ENCODE measurements at places on chromosomes 13 and 19.

- no peak for DNase-seq
Observed at GRCh38 chr19:11856596-11857250, 8.2 kb downstream of the ZNF439 start.

- no peak for DNase-seq
Observed at GRCh38 chr19:33388231-33388724, 14.8 kb downstream of the CEBPG start.

DNA sequence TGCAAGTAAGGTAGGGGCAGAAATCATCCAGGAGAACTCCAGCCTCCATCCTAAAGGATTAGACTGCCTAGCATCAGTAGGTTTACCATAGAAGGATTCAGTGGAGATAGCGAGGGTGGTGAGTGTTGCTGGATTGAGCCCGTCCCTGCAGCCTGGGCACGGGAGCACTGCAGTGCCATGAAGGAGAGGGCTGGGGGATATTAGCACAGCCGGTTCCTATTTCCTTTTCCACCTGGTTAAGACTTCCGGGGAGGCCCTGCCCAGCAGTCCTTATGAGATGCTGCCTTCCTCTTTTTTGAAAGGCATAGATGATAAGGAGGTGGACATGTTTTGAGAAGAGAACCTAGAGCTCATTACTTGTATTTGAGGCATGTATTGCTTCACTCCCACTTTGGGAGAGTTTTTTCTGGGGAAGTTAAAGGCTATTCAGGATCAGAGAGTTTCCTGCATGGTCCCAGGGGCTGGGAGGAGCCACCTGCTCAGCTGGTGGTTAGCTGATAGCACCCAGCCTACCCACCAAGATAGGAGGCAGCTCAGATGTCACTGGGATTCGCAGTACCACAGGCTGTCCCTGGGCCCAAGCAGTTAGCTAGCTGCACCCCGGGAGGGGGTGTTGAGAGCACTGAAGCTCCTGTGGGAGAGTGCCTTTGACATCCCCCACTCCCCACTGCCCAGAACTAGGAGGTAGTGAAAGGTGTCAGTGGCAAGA lies 17.2 kb downstream of the ACTN4 start:
- no peak for DNase-seq

DNA sequence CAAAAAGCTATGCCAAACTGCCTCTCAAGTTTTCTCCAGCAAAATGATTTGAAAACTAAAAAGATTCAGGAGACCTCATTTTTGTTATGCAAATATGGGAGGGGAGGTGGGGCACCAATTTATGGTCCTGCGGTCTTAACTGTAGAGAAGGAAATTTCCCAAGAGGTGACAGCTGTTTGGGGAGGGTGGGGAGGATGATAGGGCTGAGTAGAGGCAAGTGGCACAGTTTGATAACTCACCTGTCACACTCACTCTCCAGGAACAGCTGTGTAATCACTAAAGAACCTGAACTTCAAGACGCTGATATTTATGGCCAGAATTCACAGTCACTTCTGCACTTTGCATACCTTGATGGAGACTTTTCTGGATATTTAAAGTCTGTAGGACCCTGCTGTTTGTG lies 232.9 kb upstream of the STARD13 start:
- no peak for DNase-seq

GRCh38 chr19:32945260-32945659 lies 26.5 kb downstream of the CEP89 start:
- DNase-seq: no peak

GRCh38 chr19:48510421-48511268 lies 990 bp downstream of the LMTK3 start:
- peak; percentile 67 for DNase-seq

GRCh38 chr19:44808463-44809371 lies at the start of gene BCAM:
Gene BCAM, plus strand, starts transcription at chr19:44809103. Its CDS starts 22 bp downstream, at chr19:44809125.
- DNase-seq: no peak

- DNase-seq: no peak
Observed at GRCh38 chr19:29655648-29656335, 9.5 kb upstream of the PLEKHF1 start.
